ENCODE measurements at places on chromosomes 4 and X.

DNA sequence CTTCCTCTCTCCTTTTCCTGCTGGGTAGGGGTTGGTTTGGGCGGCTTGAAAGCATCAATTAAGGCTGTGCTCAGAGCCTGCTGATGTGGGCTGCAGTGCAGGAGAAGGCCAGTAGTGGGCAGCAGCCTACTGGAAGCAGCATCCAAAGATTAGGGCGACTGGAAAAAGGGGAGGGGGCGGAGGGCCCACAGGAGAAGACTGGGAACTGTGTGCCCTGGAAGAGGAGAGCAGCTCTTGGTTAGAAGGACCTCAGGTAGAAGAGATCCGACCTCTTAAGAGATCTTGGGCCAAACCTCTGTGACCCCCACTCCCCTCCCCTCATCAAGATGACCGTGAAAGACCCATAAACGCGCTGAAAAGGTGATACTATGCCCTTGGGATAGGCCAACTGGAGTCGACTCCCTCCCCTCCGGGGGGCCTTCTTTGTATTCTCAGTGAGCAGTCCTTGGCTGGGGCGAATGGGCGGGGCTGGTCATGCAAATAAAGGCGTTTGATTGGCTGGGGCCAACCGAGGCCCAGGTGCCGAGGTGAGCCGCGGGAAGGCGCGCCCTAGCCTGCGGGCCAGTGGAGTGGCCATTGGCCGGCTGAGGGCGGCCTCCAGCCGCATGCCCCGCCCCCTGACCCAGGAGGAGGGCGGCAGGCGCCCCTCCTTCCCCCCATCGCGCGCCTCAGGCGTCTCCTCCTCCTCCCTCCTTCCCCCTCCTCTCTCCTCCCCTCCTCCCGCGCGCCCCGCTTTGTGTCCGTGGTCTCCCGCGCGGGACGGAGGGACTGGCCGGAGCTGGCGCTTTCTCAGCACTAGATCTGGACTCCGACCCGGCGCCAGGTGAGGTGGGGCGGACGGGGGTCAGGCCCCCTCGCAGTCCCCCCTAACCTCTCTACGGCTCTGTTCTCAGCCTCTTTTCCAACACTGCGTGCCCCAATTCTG is 10.1 kb downstream of the DLG3 start:
- peak; percentile 83 for DNase-seq

DNA sequence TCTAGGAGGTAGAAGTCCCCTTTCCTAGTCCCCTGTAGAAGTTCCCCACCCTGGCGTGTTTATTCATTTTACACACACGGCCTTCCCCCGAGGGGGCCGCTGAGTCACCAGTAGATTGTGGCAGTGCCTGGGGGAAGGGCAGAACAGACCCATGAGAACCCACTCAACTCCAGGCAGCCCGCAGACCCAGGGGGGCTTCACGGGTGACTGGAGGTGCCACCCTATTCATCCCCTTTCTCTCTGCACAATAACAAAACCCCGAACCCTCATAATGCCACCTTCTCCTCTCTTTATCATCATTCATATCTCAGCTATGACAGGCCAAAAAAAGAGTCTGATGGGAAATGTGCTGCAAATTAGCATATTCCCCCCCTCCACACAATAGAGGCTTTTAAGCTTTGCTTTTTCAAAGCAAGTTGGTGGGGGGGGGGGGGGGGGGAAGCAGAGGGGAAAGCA is 20.4 kb upstream of the GPM6B start:
- DNase-seq: no peak

GRCh38 chrX:13203271-13203670 is 116.6 kb downstream of the ATXN3L start:
- DNase-seq: no peak

DNA sequence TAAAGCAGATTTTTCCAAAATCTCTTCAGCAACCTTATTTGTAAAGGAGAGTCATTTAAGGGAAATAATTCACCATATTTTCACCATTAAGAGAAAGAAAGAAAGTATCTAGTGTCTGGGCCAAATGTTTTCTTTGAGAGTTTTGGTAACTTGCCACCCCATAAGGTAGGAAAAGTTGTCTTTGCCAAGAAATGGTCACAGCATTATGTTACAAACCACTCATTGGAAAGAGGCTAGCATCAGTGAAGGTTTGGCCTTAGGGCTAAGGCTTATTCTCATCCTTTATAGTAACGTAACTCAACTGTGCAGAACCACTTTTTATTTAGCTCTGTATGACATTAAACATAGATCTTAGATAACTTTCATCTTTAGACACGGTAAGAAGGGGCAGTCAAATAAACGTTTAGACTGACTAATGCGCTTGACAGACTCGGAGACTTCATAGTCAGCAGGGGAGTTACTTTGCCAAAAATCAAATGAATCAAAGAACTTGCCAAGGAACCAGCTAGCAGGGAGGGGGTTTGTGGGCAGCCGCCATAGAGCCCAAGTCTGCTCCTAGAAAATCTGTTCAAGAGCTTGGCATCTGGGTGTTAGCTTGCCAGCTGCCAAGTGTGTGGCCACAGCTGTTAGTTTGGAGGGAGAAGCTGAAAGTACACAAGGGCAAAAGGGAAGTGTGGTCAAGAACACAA is 182.8 kb upstream of the GRID2 start:
- no peak for DNase-seq

- no peak for DNase-seq
These were observed 986 bp downstream of the HDAC6 start for GRCh38 chrX:48802905-48803200.

- peak; percentile 31 for DNase-seq
These were observed 384.4 kb downstream of the RAPGEF2 start for GRCh38 chr4:159487284-159487747.

GRCh38 chr4:88533088-88533790 is 9.7 kb upstream of the PYURF start:
- DNase-seq: no peak

GRCh38 chr4:99845708-99846469 is 29.3 kb downstream of the DAPP1 start:
- DNase-seq: no peak

All from heart left ventricle (tissue), 16 donors.